Stimulated activated CD8-positive, alpha-beta memory T cell treated with anti-CD3 and anti-CD28 coated beads, Interleukin-4, amount 100 ng/mL, for 1 hour (primary cell): ENCODE measurements at places on chromosomes 7 and 10.

- DNase-seq: no peak
Measured at GRCh38 chr7:149462101-149462520, 1.2 kb upstream of the ZNF777 start.

GRCh38 chr7:49577576-49577975 lies 195.9 kb upstream of the VWC2 start:
- no peak for DNase-seq

GRCh38 chr10:81877596-81877995 lies 2.6 kb downstream of the NRG3 start:
- DNase-seq: no peak

GRCh38 chr10:52652431-52653262 lies 119.9 kb downstream of the MBL2 start:
- DNase-seq: no peak

DNA sequence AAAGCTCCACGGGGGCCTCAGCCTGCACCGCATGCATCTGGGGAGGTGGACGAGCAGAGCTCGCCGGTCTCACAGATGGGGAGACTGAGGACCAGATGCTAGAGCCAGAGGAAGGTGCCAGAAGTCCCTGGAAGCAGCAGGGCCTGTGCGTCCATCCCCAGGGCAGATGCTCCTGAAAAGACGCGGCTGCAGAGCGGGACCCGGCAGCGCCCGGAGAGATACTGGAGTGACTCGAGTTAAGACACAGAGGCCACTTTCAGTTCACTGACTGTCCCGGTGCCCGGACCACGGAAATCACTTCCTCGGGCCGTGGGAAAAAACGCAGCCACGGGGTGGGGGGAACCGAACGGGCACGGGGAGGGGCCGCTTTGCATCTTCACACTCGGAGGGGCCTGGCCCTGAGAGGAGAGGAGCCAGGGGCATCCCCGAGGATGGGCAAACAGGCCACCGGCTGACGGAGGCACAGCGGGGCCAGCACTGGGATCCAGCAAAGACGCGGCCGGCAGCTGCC lies 85.4 kb downstream of the FOXL3 start:
- DNase-seq: no peak

- no peak for DNase-seq
Measured at GRCh38 chr10:97230146-97230545, 44.4 kb upstream of the SLIT1 start.

- no peak for DNase-seq
Measured at GRCh38 chr10:132515811-132516726, 21.5 kb upstream of the INPP5A start.

DNA sequence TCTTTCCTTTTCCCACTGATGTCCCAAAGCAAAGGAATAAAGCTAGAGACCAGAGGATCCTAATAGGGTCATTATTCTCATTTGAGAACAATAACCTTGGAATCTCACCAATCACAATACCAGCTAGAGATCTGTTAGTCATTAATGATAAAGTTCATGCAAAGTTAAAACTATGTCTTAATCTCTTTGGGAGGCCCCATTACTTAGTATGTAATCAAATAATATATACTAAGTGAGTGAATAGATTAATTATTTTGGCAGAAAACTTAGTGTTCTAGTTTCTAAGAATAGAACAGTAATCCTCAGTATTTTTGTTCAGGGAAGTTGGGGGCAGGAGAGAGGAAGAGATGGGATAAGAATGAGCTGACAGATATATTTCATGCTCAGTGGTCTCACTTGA lies 227.2 kb downstream of the MTERF1 start:
- DNase-seq: no peak

DNA sequence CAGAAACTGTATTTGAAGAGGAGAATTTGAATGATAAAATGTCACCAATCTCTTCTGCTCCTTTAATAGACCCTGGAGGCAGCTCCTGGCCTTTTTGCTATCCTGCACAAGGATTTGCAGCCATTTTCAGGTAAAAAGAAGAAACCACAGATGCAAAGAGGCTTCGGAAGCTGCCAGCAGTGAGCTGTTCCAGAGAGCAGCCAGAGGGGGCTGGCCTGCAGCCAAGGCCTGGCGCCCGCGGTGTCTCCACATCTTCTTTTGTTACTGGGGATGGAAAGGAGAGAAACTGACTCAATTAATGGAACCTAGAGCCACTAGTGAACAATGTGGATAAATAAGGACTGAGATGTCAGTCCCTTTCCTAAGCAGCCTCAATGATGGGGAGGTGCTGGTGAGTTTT lies 23.9 kb upstream of the GPR26 start:
- DNase-seq: no peak

GRCh38 chr10:108241166-108241565 lies 1076.7 kb upstream of the SORCS1 start:
- DNase-seq: no peak

DNA sequence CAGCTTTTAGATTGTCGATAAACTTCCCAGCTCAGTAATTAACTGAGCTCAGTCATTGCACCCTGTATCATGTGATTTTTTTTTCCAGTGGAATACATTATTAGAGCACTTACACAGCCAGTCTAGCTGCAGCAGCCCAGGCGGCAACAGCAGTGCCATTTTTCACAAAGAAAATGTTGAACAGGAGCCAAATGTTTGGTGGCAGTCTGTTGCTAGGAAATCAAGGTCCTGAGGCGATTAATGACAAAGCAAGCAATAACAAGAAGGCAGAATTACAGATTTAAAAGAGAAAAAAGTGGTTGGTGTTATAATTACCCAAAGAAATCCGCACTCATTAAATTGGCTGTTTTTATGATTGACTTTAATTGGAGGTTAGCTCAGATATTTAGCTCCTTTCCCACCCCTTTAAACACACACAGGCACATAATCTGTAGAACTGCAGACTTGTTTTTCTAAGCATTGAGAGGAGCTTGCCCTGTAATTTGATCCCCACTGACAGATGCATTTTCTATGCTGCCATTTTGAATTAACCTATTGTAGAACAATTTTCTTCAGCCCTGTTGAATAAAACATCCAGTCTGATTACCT lies 267.4 kb downstream of the ADK start:
- DNase-seq: no peak

DNA sequence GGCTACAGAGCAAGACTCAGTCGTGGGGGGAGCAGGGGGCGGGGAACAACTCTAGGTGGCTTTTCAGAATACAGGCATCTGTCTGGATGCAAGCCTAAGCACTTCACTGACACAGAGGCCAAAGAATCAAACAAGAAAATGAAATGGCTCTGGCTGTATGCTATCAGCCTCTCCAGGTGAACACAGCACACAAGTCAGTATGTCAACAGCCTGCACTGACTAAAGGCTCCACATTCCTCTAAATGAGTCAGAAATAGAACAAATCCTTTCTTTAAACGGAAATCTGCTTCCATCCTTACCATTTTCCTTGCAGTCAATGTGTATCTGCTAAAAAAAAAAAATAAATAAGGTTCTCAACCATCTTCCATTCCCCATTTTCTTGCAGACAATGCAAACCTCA lies 88.3 kb downstream of the ARMH3 start:
- DNase-seq: no peak

DNA sequence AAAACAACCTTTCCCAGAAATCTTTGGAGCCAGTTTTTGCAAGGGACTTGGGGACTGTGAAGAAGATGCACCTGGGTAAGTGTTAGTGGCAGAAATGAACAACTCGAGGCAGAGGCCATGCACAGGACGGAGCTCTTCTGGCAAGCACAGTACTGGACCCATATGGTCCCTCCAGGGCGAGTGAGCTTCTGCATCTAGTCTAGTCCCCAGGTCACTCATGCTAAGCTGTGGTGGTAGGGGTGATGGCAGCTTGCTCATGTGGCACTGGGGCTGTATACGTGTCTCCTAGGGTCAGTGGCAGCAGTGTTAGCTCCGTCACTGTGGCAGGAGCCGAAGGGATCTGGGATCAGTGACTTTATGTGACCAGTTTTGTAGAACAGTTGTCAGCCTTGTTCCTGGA lies 9.3 kb upstream of the LRRC61 start:
- DNase-seq: no peak

DNA sequence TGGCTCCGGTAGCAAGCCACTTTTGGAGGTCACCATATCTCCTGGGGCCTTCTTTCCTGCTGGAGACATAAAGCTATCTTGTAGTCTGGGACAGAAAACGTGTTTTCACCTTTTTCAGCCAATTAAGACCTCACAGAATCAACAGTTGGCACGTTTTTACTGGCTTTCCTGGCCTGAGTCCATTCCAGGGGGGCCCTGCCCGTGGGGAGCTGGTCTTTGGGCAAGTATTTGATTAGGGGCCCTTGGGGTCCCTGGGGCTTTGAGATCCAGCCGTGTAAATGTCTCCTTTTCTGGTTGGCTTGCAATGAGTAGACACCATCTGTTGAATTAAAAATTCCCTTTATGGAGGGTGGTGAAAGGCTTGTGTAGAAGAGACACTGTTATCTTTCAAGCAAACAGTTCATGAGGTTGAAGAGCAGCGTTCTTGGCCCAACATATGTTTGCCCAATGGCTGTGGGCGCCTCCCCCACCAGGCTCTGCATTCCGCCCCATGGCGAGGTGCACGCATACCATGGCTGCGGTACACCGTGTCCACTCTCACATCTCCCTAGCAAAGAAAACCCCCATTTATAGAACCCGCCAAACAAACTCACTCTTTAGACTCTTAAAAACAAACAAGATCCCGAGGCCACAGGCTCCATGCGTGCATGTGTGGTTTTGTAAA lies 593.2 kb downstream of the LRMDA start:
- DNase-seq: no peak

DNA sequence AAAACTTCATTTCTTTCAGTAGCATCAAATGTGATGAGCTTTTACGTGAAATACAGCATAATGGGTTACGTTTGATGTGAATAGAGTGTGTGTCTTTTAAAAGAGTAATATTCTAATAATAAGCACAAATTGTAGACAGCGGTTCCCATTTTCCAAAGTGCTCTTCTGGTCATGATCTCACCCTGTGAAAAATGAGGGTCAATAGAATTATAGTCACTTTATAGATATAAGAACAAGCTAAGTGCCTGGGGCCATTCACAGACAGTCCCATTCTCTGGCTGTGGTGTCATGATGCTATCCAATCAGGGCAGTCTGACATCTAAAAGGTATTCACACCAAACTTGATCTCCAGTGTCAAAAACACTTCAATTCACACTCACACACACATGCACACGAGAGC lies 830.8 kb upstream of the AUTS2 start:
- no peak for DNase-seq

GRCh38 chr10:76086761-76087639 lies 655.6 kb downstream of the LRMDA start:
- no peak for DNase-seq

GRCh38 chr7:134474828-134475227 lies 15.9 kb upstream of the AKR1B1 start:
- DNase-seq: no peak

DNA sequence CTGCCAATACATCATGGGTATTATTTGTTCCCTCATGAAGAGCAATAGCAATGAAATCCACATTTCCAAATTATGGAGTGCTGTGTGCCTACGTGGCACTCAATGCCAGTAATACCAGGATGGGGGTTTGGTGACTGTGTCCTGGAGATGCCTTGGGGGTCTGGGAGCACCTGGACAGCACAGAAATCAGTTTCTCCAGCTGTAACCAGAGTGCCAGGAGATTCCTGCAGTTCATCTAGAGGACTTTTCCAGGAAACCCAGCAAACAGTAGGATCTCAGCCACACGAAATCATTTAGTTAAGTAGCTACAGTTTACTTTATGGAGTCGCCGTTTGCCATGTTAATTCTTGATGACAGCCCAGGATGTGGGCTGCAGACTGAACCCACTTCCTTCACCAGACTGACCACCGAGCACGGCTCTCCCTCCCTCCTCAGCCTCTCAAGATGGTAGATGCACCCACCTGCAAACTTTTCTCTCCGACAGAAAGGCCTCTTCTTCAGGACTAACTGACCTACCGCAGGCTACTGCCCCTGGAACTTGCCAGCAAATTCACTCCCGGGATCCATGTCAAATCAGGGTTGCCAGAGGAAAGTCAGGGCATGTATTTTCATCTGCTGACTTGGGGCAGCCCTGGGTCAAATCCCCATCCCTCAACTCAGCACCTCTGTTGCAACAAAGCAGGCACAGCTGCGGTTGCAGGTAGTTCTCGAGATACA lies 30.3 kb downstream of the MKI67 start:
- no peak for DNase-seq

GRCh38 chr7:22730921-22731654 lies 4.1 kb downstream of the IL6 start:
- DNase-seq: no peak

DNA sequence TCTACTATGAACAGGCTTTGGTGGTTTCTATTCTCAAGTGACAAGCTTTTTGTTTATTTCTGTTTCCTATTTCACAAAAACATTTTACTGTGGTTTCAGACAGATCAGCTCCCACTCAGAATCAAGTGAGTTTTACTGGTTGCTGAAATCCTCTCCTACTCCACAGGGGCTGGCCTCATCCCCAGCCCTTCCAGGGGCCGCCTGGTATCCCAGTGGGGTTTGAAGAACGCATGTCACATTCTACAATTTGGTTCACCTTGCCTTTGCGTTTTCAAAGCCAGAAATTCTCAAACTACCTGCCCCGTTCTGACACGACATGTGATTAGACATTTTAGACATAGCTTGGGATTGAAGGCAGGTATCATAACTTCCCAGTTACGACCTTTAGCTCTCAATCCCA lies 160.9 kb upstream of the AGK start:
- DNase-seq: no peak

GRCh38 chr7:133530682-133531081 lies 277.8 kb downstream of the EXOC4 start:
- no peak for DNase-seq
